ENCODE measurements at places on chromosomes 3 and 15.

- DNase-seq: no peak
These were observed 138.2 kb downstream of the PLD1 start for GRCh38 chr3:171672124-171672523.

- no peak for DNase-seq
These were observed 309.3 kb upstream of the TGFBR2 start for GRCh38 chr3:30297112-30297511.

- no peak for DNase-seq
These were observed 391.0 kb downstream of the ZIC4 start for GRCh38 chr3:147015334-147015733.

GRCh38 chr15:88484682-88485331 is 17.3 kb downstream of the MRPS11 start:
- no peak for DNase-seq

- DNase-seq: no peak
These were observed 44.9 kb upstream of the TMC3 start for GRCh38 chr15:81418891-81419290.

DNA sequence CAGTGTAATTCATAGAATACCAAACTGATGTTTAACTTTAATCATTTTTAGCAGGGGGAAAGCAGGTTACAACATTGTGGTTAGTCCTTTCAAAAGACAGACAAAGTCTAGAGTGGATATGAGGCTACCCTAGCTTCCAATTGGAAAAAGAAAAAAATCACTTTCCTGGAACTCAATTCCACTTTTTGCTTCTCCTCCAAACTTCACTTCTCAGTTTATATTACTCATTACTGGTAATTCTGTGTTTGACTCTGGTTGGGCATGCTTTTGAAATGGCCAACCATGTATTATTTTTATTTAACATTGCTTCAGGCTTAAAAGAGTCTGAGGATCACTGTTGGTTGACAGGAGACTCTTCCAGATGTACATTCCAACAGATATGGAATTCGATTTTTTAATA is 84.8 kb downstream of the RAP2B start:
- DNase-seq: no peak

DNA sequence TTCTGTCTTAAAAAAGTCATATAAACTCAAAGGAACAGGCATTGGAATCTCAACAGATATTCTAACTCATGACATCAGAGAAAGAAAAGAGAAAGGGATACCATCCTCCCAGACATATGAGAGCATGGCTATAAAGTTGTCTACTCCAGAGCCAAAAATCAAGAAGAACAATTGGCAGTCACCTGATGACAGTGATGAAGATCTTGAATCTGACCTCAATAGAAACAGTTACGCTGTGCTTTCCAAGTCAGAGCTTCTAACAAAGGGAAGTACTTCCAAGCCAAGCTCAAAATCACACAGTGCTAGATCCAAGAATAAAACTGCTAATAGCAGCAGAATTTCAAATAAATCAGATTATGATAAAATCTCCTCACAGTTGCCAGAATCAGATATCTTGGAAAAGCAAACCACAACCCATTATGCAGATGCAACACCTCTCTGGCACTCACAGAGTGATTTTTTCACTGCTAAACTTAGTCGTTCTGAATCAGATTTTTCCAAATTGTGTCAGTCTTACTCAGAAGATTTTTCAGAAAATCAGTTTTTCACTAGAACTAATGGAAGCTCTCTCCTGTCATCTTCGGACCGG is 35.9 kb downstream of the UNC13C start:
- DNase-seq: no peak

DNA sequence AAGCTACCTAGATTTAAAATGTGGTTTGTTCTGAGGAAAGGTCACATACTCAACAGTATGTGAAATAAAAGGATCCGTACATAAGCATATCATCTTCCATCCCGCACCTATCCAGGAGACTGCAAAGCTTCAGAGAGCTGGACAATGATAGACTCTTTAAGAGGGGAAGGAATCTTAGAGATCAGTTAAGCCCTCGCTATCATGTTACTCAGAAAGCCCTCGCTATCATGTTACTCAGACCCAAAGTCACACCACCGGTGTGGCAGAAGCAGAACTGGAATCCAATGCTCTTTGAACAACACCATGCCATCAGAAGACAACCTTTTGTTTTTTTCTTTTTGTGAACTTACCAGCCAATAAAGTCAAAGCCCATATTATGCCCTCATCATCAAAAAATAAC is 5.8 kb downstream of the ANO10 start:
- no peak for DNase-seq

DNA sequence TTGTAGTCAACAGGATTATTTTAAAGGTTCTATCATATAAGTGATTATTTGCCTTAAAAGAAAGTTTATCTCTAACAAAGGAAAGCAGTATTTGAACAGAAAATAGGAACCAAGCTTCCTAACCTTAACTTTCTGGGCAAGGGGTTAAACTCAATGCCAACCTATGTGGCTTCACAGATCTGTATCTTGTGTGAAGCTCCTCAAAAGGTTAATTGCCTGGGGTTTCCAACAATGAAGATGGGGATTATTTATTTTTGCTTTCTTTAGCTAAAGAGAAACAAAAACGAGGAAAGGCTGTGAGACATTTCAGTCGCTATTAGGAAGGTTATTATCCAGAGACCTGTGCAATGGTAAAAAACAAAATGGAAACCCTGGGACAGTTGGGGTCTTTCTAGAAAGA is 1.1 kb upstream of the WDR82 start:
- no peak for DNase-seq

DNA sequence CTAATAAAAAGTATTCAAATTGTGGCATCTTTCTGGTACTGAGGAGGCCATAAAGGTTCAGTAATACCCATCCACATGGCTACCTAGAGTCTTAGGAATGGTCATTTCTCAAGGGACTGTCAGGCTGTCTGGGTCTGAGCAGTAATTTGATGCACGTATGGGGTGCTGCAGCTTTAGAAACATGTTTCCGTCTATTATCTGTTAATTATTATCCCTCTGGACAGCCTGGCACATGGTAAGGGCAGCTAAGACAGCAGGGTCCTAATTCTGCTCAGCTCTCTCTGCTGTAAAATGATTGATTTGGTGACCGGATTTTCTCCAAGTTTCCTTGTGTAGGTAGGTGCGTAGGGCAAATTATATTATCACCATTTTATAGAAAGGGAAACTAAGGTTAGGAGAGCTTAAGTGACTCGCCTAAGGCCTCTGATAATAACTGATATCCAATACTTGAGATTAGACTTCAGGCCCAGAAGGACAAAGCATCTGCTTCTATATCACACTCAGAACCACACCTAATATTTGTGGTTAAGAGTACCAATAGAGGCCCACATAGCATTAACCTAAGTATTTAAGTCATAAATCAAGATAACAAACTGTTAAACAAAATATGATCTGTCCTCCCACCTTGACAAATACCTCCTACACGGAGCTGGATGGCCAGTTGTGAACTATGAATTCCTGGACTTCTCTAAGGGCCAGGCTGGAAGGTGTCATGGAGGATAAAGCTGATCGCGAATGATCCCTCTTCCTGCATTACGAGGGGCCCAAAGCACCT is 2.9 kb upstream of the RAP2B start:
- DNase-seq: peak; percentile 53

DNA sequence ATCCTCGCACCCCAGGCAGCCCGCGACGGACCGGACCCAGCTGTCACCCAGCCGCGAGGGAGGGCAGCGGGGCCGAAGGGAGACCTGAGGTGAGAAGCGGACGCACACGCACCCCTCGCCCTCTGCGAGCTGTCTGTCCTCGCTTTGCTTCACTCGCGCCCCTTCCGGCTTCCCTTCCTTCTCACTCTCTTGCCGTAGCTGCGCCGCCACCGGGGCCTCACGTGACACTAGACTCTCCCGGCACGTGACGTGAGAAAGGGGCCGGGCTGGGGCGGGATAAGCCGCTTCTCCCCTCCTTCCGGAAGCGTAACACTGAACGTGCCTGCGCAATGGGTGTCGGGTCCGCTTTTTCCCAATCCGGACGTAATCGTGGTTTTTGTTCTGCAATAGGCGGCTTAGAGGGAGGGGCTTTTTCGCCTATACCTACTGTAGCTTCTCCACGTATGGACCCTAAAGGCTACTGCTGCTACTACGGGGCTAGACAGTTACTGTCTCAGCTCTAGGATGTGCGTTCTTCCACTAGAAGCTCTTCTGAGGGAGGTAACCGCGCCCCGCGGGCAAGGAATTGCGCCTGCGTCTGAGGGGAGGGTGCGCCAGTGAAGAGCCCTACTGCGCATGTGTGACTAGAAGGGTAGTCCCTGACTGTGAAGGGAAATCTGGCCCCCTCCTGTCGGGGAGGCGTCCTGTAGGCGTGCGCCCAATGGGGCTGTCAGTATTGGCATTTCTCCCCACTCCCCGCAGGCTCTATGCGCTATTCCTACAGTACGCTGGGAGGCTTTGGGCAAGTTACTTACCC is at the start of the genes ATG3 and SLC35A5:
ATG3 (minus strand) TSS at position 229 of the 796 bp plus-strand sequence. CDS start 434 bp downstream, outside the sequence.
SLC35A5 (plus strand) TSS at position 312 of the 796 bp plus-strand sequence. CDS start 1,359 bp downstream, outside the sequence.
- peak; percentile 98 for DNase-seq

- no peak for DNase-seq
These were observed 148.1 kb downstream of the RORA start for GRCh38 chr15:61081027-61081322.

- no peak for DNase-seq
These were observed 18.0 kb upstream of the OR5K3 start for GRCh38 chr3:98372445-98372844.

DNA sequence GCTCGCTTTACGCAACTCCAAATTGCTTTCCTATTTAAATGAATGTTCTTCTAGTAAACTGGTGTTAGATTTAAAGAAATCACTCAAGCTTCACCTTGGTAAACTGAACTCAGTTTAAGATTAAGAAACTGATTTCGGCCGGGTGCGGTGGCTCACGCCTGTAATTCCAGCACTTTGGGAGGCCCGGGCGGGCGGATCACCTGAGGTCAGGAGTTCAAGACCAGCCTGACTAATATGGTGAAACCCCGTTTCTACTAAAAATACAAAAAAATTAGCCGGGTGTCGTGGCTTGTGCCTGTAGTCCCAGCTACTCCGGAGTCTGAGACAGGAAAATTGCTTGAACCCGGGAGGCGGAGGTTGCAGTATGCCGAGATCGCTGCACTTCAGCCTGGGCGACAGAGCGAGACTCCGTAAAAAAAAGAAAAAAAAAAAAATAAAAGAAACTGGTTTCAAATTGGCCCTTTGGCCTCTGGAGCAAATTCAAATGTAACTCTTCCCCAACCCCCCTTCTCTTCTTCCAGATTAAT is 1.7 kb downstream of the SKIL start:
- no peak for DNase-seq

GRCh38 chr15:92839696-92840095 is 60.4 kb upstream of the CHD2 start:
- no peak for DNase-seq

DNA sequence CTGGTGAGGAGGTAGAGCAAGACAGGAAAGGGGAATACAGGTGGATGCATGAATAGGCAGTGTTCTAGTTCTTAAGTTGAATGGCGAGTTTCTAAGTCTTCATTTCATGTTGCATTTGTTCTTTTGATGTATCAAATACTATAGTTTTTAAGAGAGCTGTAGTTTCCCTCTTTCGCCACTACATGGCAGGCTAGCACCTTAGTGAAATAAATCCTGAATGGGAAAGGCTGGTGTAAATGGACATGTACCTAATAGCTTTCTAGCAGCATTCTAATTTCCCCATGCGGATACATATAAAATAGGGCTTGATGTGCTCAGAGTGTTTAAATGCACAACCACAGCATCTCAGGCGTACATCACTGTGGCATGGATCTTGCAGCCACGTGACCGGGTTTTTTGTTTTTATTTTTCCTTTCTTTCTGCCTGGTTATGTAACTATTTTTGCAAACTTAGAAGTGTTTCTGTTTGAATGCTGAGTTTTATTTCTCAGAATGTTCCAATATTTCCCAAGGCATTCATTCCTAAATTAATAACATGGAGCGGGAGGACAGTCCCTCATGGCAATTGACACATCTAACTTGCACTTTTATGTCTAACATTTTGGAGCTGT is 23.5 kb upstream of the CLN6 start:
- DNase-seq: peak; percentile 84

GRCh38 chr3:81531263-81531662 is 230.2 kb downstream of the GBE1 start:
- DNase-seq: no peak

GRCh38 chr3:101530686-101531047 is 17.7 kb upstream of the SENP7 start:
- DNase-seq: no peak
